Left renal pelvis (tissue), 4 donors: ENCODE measurements at places on chromosomes 7 and 10. TPM values are rescaled to one million over a fixed set of nuclear protein-coding genes. Genes with fewer than 3 reads are reported as not detected.

GRCh38 chr10:102279104-102279503, 33.8 kb downstream of the GBF1 start:
- no peak for DNase-seq

DNA sequence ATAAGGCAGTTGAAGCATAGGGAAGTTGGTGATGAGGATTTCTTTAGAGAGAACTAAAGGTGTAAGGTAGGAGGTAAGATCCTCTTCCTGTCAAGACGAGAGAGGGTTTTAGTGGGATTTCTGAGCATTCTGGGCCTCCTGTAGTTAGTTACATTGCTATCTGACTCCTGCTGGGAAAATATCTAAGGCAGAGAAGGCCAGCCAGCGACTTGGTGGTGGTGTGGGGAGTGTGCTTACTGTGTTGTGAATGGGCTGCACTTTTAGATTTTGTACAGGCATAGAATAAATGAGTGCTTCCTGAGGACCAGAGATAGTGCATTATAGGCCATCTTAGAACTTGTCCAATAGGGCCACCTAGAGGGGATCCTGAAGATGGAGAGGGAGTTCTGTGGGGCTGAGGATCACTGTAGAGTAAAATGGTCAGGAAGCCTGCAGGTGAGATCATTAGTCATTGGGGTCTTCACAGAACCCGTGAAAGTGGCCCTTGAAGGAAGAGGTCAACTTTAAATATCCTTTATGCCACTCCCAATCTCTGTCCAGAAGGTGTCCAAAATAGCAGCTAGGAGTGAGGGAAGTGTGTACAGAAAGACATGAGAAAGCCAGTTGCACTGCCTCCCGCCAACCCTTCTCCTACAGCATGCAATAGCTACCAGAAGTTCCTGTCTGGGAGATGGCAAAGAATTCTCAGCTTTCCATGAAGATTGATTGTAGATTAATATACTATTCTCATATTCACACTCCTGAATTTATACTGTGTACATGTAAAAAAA, 266.6 kb downstream of the POLR1F start:
- DNase-seq, result no peak

DNA sequence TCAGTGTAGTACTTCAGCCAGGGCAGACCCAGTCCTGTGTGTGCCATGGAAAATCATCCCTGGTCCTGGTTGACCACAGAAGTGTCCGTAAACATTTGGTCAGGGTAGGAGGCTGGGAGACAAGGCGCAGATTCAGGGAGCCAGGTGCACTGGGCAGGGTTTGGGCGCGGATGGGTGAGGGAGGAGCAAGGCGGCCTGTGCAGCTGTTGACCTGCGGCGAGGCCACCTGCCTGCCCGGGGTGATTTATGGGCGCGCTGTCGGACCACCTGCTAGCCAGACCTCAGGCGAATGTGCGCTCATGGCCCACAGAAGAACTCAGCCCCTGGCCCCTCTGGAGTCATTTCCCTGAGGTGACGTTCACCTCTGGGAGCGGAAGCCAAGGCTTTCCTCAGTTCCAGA, 6.6 kb downstream of the SFRP5 start:
- no peak for DNase-seq

DNA sequence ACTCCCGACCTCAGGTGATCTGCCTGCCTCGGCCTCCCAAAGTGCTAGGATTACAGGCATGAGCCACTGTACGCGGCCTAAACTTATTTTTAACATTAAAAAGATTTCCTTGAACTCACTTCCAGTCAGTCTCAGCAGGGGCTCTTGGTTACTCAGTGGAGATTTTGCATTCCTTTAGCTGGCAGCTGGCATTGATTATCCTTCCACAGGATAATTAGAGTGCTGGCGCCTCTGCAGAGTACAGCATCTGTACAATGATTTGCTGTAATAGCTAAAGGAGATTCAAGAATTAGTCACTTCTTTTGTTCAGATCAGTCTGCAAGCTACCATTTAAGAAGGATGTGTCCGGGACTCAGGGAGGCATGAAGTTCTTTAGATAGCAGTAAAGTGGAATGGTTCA, 125.0 kb upstream of the NPY start:
- no peak for DNase-seq

TUBAL3 gene
- polyA plus RNA-seq, result not detected

GRCh38 chr7:112018305-112019030, 187.7 kb downstream of the DOCK4 start:
- no peak for DNase-seq

NRCAM gene
- polyA plus RNA-seq, result 24.1 TPM

GRCh38 chr7:4325732-4326131, 356.4 kb upstream of the FOXK1 start:
- DNase-seq, result no peak

CPN1 gene
- 2.5 TPM for polyA plus RNA-seq

CALCR gene
- 0.76 TPM for polyA plus RNA-seq

METTL27 gene
- polyA plus RNA-seq, result 6.9 TPM

DNA sequence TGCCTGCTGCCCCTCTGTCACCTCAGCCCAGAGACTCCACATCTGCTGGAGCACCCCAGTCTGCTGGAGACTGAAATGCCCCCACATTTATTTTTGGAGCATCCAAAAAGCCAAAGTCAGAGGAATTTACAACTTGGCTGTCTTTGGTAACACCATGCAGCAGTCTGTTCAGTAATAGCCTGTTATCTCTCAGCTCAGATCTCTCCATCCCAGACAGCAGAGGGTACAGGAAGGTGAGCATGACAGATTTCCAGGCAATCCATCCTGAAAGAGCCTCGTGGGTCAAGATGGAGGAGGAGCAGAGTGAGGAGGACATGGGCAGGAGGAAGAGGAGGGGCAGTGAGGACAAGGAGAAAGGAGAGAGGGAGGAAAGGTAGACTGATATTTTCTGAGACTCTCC, 55.9 kb downstream of the GRID1 start:
- DNase-seq, result no peak

DNA sequence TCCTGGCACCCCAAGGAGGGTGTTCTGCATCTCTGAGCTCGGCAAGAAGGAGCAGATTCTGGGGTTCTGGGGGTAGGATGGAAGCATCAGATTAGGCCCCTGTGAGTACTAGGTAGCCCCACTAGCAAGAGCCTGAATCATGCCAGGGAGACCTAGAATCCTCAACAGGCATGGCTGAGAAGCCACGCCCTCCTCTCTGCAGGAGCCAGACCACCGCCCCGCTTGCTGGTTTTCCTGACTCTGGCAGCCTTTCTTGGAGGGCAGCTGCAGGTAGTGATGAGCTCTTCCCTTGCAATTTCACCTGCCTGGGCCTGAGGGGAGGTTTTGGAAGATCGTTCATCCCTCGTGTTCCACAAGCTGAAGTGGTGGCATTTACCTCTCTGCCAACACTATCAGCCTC, 68.9 kb upstream of the PRLHR start:
- DNase-seq, result no peak

PLAU gene
- polyA plus RNA-seq, result 26.4 TPM
